ENCODE measurements at places on chromosomes 5 and 9.

GRCh38 chr5:149603210-149603609 lies 21.9 kb downstream of the ARHGEF37 start:
- no peak for DNase-seq

DNA sequence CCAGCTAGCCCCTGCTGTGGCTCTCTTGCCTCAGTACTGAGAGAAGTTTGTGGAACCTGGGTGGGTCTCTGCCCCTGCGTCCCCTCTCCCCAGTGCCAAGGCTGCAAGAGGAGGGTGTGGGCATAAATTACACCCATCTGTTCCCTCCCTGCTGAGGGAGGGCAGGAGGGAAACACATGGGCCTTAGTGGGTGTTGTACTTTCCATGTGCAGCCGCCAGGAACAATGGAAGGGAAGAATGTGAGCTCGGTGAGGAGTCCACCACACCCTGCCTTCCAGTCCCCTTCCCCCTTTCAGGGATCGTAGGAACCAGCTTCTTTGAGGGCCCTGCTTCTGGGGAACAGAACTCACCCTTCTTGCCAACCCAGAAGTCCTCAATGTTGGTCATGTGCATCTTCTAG lies 138.2 kb upstream of the KLF4 start:
- DNase-seq: no peak

DNA sequence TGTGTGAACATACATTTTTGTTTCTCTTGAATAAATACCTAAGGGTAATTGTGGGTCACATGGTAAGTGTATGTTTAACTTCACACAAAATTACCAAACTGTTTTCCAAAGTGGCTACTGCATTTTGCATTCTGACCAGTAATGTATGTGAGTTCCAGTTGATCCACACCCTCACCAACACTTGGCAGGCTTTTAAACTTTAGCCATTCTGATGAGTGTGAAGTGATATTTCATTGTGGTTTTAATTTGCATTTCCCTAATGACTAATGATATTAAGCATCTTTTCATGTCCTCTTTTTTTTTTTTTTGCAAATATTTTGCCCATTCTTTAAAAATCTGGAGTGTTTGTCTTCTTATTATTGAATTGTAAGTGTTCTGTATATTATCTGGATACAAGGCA lies 53.5 kb upstream of the MAST4 start:
- DNase-seq: no peak

DNA sequence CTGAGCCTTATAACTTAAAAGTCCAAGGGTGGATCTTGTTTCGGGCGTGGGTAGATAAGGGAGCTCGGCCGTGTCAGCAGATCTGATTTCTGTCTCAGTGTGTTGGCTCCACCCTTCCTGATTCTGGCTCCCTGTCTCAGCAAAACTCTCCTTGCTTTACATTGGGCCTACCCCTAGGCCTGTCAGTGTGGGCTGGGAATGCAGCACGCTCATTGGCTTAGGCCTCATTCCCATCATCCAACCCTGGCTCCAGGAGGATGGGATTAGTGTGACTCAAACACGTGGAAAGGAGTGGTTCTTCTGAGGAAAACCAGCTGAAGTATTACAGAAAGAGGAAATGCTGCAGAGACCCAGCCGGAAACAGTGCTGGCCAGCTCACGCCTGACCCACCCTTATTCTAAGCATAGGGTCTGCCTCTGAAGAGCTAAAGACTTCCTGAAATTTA lies 59.9 kb downstream of the ZFAND5 start:
- no peak for DNase-seq

DNA sequence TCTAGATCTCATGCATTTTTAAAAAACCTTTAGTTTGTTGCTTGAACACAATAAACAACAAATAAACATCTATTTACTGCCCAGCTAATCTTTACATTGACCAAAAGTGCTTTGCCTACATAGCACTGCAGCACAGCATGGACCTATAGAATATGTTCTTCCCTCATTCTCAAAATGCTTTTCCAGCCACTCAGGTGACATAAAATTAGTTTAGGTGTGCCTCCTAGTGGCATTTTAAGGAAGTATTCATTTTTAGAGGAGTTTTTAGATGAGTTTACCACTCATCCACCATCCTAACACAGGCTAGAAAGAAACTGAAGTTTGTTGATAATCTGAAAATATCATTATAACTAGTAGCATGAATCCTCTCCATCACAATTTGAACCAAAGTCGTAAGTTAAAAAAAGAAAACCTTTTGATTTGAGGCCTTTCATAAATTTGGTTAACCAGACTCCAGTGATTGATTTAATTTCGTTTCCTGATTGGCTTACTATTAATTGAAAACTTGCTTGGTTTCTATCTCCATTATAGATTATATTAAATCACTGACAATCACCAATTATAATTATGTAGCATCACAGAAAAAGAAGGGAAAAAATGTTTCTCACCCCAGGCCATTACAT lies 12.6 kb downstream of the PLGRKT start:
- peak; percentile 64 for DNase-seq

GRCh38 chr5:175230299-175230698 lies 213.7 kb downstream of the DRD1 start:
- DNase-seq: no peak
